ENCODE measurements at places on chromosomes 4 and X. TPM values are rescaled to one million over a fixed set of nuclear protein-coding genes. Genes with fewer than 3 reads are reported as not detected.
A peak's percentile ranks its signal among the peaks of the same experiment; 100 is the strongest.

DNA sequence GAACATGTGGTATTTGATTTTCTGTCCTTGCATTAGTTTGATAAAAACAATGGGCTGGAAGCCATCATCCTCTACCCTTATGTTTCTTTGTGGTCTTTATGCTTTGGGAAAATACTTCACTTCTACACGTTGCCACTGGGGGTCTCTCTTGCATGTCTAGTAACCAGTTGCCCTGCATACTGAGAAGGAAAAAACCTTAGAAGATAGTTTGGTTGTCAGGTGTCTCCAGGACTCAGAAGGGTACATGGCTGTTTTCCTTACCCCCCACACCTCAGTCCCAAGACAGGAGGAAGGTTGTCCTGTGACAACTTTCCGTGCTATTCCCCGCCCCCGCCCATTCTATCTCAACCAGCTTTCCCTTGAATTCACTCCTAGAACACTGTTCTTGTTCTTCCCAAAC is 62.1 kb upstream of the LANCL3 start:
- no peak for DNase-seq

The EDA gene
- total RNA-seq, result 0.59 TPM

The FABP2 gene
- total RNA-seq, result not detected

DNA sequence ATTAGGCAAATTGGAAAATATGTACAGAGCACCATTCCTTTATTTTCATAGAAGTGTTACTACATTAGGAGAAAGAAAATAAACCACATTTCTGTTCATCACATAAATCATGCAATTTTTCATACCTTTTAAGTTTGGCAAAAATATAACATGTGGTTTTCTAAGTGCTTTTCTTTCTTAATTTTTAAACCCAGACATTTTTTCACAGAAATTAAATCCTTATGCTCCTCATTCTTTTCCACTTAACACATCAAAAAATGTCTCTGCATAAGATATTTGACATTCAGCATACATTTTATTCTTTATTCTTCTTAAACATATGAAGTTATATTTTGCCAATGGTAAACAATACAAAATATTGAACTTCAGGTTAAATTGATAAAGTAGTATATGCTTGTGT is 826.6 kb upstream of the SLIT2 start:
- no peak for DNase-seq

The FAM47E gene
- under 0.01 TPM for total RNA-seq

DNA sequence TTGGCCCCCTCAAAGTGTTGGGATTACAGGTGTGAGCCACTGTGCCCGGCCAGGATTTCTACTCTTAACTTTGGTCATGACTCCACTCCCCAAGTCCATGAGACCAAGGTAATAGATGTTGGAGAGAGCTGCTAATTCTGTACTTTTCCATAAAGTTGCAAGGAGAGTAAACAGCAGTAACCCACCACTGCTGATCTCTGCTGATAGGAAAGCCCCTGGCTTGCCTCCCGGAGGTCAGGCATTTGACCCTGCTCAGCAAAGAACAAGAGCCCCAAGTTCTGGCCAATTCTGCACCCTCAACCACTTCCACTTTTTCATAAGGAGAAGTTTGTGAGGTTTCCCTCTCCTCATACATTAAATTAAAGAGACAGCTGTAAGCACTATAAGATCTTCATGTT is 143.0 kb downstream of the RASL11B start:
- DNase-seq, result no peak

DNA sequence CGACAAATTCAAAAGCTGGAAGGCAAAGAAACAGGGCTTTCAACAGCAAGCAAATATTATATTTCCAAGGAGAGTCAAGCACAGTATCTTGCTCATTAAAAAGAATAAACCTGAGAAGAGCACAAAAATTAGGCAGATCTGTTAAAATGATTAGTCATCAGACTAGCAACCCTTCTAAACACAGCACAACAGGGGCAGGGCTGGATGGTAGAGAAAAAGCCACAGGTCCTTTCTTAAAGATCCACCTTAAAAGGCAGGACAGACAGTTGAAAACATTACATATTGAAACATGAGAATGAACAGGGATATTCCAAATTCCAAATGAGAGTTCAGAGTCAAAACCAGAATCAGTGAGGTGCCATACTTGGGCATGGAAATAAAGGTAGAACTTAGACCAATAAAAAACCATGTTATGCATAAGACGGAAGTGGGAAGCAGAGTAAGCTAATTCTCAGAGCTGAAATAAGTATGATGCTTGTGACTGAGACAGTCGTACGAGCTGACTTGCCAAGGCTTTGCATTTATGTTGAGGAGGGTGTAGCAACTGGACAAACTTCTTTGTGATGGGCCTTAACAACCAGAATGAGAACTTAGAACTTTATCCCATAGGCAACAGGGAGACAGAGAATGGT is 126.9 kb upstream of the FAM9B start:
- DNase-seq, result no peak

The TMSB15C gene
- total RNA-seq, result 3.2 TPM

The RPL10 gene
- total RNA-seq, result 1,832 TPM

GRCh38 chr4:25098964-25099891 is 61.0 kb downstream of the SEPSECS start:
- DNase-seq, result peak; percentile 95

The SRPK3 gene
- not detected for total RNA-seq

DNA sequence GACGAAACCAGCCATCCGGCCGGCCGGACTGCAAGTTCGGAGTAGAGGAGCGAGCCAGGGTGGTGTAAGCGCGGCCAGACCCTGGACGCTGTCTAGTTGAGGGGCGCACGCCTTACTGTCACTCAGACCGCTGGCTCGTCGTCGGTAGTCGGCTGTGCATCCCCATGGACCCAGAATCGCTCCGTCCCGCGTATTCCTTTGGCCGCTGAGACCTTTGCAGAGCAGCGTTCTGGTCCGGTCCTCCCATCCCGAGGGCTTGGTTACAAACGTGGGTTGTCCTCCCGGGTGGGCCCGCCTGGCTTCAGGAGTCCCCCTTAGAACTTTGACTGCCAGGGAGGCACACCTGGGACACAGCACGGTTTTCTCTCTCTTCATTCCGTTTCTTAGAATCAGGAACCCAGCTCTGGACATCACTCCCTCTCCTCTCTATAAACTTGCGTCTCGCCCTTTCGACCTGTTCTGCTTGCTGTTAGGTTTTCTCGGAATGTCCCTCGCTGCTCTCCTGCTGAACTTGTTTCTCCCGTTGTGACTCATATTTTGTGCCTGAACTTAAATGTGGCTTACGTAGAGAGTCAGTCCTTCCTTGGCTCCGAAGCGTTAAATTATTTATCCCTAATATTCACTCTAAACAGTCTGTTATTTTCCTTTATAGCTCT is 672 bp downstream of the PGM2 start:
- peak; percentile 69 for DNase-seq

DNA sequence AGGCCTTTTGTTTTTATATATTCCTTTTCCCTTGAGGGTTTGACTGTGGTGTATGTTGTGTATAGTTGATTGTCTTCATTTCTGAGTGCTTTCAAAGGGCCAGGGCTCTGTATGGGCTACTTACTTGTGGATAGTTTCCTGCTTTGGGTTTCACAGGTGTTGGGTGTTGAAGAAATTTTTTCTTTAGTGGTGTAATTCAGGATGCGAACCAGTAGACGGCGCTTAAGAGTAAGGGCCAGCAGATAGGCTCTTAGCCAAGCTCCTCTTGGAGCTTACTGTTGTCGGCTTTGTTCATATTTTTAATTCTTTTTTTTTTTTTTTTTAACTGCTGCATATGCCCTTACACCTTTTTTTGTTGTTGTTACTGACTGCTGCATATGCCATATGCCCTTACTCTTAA is 276.3 kb upstream of the GALNT7 start:
- DNase-seq, result no peak

The HS6ST2 gene
- not detected for total RNA-seq

GRCh38 chr4:86184901-86185285 is 175.0 kb downstream of the MAPK10 start:
- DNase-seq, result no peak
